Sigmoid colon (tissue), 7 donors: ENCODE measurements at places on chromosomes 7 and 10.

DNA sequence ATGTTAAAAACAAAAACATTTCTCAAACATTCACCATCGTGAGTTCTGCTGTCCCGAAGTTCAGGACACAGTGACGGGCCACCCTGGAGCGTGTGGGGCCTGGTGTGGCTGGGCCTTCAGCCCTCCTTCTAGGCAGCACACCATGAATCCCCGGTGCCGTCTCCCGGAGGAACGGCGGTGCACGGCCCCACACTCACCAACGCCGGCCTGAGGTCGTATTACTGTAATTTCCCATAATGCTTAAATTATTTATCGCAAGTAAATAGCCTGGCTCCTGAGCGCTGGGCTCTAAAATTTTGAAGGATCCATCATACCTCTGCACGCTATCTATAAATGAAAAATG is 1.4 kb downstream of the STK32C start:
- DNase-seq = peak; percentile 40

DNA sequence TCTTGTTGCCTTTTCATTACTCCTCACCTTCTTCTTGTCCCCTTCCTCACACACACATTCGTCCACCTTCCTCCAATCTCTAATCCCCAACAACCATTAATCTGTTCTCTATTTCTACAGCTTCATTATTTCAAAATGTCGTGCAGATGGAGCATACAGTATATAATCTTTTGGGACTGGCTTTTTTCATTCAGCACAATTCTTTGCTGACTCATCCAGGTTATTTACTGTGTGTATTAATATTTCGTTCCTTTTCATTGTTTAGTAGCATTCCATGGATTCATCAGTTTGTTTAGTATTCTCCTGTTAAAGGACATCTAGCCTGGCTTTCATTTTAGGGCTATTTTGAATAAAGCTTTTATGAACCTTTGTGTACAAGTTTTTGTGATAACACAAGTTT is 159.3 kb downstream of the PTPN20 start:
- DNase-seq = no peak

- no peak for DNase-seq
These were observed 52.2 kb downstream of the IFIT5 start for GRCh38 chr10:89466599-89467035.

- peak; percentile 67 for DNase-seq
These were observed 486 bp downstream of the HIPK2 start for GRCh38 chr7:139777133-139777891.

- DNase-seq = no peak
These were observed 78.8 kb upstream of the ANKRD1 start for GRCh38 chr10:90999512-91000172.

- DNase-seq = no peak
These were observed 110.7 kb downstream of the INHBA start for GRCh38 chr7:41592236-41592635.

GRCh38 chr10:132019366-132019765 is 37.6 kb upstream of the BNIP3 start:
- peak; percentile 46 for DNase-seq

DNA sequence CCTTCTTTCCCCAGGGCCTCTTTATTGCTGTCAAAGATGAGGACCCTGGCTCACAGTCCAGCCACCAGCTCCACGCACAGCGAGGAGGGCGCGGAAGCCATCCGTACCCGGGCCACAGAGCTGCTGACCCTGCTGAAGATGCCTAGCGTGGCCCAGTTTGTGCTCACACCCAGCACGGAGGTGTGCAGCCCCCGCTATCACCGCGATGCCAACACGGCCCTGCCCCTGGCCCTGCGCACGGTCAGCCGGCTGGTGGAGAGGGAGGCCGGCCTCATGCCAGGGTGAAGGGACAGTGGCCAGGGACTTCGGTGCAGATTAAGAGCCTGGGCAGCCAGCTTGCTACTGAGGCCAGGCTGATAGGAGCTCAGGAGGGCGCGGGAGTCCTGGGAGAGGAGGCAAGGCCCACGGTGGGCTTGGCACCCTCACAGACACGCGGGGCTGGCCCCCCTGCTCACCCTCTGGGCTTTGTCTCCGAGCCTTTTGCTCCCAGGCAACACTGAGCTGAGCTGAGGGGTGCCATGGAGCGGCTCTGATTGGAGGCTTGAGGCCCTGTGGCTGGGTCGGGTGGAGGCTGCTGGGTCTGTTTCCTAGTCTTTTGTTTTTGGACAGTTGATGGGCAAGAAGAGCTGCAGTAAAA is 15.8 kb downstream of the AP5Z1 start:
- peak; percentile 70 for DNase-seq

GRCh38 chr7:68185631-68186456 is 1189.2 kb downstream of the TYW1 start:
- DNase-seq = no peak

DNA sequence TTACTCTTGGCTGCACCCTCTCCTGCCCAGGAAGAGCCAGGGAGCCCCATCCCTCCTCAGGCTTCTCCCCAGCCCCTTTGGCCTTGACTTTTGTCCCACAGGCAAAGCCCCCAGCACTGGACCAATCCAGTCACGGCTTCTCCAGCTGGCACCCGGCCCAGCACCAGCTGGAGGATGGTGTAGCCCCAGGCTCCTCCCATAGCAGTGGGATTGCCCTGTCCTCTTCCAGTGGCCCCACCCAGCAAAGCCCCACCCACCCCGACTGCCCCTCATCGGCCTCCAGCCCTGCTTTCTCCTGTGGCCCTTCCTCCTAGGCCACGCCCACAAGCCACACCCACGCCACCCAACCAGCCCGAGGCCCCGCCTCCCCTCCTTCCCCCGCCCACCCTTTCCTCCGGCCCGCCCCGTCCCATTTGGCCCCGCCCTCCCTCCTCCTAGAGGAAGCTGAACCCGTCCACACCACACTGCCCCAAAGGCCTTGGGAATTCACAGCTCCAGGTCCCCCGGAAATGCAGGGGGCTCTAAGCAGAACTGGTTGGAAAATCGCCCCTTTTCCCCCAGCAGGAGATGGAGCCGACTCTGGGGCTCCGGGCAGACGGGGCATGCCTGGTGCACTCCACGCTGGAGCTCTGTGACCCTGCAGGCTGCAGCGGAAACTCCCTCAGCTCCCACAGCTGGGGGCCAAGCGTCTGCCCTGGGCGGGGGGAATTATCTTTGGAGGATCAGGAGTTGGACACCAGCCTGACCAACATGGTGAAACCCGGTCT is 25.2 kb downstream of the GET4 start:
- peak; percentile 85 for DNase-seq

DNA sequence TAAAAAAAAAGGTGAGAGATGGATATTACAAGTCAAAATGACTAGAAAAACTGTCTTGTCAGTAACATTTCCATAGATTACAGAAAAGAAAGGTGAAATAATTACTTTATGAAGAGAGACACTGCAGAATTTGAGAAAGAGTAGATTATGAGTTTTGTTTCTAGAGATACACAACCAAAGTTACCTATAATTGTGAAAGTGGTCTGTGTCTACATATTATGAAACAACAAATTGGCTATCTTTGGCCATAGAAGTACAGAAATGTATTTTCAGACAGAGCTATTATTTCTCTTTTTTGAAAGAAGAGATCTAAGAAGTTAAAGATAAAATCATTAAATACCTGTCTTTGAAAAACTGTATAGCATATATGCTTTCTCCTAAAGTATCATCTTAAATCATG is 30.1 kb downstream of the KCND2 start:
- no peak for DNase-seq

DNA sequence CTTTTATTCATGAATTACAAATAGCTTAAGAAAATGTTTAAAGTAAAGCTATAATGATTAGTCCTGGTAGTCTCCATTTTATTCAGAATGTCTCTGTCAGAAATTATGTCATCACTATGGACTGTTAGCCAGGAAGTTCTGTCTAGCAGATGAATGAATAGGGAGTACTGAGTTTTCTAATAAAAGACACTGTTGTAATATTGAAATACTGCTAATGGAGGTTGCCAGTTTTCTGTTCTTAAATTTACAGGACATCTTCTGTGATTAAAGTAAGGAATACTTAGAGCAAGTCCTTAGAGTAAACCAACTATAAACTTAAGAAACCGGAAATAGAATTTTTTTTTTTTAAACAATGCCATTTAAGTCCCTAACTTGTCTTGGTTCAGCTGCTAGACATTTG is 309.8 kb downstream of the ADK start:
- DNase-seq = no peak

- DNase-seq = peak; percentile 60
These were observed 28.4 kb upstream of the BMPR1A start for GRCh38 chr10:86728056-86728455.

DNA sequence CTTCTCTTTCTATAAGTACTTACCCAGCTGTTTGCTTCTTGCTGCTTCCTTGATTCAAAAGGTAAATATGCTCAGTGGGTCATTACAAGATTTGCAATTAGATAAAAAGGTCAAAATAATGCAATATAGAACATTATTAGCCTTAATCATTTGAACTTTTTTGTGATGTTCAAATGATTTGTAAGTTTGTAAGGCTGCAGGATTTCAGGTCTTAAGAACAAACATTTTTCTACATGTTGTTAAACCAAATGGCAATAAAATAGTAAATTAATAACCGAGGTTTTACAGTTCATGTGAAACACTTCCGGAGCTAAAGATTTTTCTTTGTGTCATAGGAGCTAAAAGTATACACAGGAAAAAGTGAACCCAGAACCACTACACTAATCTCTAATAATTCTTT is 16.2 kb upstream of the SCIN start:
- DNase-seq = no peak

- no peak for DNase-seq
These were observed 24.5 kb upstream of the YWHAG start for GRCh38 chr7:76383089-76383944.

GRCh38 chr7:29196191-29196590 is 1.6 kb downstream of the CHN2 start:
- no peak for DNase-seq

DNA sequence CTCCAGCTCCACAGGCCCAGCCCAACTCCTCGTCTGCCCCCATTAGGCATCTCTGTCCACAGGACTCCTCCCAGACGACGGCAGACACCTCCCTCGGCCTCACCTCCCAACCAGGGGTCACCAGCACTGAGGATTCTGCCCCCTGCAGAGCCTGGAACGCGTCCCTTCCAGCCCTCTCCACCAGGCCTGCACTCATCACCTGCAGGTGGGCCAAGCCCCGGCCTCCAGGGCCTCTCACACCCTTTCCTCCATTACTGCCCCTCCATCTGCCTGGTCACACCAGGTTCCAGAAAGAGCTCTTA is 42.7 kb upstream of the PDGFA start:
- no peak for DNase-seq

DNA sequence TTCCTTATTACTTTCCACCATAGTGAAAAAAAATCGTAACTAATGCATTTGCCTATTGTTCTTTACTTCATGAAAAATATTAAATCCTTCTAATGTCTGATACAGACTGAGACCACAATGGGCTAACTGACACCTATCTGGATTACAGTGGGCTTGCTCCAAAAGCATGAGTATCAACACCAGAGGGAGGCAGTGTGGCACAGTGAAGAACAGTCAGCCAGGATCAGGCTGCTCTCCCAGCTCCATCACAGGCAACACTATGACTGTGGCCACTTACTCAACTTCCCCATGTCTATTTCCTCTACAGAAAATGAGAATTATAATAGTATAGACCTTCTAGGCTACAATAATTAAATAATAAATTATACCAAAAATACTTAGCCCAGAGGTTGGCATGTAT is 97.2 kb downstream of the SLC25A13 start:
- no peak for DNase-seq

DNA sequence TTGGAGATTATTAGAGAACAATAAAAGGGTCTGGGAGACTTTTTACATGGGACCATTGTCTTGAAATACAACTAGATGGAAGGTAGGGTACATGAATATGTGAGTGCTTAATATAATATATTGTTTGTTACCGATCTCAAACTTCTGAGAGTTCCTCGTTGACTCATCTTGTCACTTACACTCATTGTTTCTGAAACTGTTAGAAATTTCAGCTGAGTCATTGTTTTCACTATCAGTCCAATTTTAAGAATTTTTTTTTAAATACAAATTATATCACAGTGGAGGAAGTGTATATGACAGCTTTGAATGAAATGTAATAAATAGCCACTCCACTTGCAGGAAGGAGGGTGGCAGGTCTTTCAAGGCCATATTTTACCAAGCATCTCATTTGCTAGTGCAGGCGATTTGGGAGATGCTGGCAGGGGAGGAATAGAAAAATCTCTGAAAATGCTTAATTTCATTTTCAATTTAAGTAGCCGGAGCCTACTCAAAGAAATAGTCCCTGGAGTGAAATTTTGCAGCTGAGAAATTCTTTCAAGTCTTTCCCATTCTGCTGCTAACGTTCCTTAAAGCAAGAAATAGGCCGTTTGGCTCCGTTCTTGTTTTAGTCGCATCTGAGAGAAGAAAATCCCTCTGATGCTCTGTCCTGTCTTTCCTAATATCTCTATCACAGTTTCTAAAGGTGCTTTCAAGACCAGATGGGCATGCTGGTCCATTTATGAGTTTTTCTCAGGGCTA is 1404.2 kb upstream of the CELF2 start:
- DNase-seq = no peak

DNA sequence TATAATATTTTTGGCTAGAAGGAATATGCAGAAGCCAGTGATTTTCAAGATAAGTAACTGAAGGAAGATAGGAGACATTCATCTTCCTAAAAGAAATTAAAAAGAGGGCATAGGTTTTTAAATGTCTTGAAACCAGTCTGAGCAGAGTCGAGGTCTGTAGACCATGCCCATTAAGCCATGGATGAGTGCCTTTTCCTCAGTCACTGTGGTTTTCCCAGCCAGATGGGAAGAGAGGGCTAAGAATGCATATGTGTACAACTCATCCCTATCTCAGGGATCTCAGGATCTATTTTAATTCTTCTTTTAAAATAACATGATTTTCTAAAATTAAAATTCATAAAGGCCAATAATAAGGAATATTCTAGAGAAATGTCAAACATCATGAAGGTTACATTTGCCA is 112.8 kb downstream of the PPP1R3A start:
- DNase-seq = no peak

GRCh38 chr7:133724694-133725093 is 402.4 kb upstream of the LRGUK start:
- no peak for DNase-seq

- DNase-seq = no peak
These were observed 14.6 kb upstream of the GPR26 start for GRCh38 chr10:123651421-123652047.

DNA sequence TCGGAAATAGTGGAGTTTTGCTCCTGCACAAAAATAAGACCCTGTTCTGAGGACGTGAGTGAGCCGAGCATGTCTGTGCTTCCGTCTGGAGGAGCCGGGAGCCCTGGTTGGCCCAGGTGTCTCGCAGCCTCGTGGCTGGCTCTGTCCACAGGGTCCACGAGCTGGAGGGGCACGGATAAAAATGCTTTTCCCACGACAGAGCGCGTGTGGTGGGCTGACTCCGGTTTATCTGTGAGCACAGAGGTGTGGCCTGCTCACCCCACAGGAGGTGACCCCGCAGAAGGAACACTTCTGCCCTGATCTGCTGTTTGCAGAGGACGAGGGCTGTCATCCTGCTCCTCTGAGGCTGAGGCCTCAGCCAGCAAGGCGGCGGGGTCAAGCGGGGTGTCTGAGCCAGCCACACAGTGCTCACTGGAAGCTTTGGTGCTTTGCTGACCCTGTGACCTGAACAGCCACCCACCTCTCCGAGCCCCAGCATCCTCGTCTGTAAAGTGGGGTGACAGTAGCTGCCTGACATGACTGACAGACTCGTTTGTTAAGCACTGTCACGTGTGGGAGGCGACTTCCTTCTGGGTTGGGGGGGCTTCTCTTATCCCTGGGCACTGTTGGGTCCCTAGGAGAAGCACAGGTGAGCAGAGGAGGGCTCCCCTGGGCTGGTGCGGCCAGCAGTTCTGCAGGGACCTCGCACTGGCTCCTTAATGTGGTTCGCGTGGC is 162.5 kb downstream of the DNAJB6 start:
- DNase-seq = peak; percentile 37
